ENCODE measurements at places on chromosomes 7 and 10. TPM values are rescaled to one million over a fixed set of nuclear protein-coding genes. Genes with fewer than 3 reads are reported as not detected.

GRCh38 chr10:108905171-108905570 lies 1018.1 kb downstream of the XPNPEP1 start:
- no peak for DNase-seq
- no peaks in the 10 kb centered on the region for H3K27me3 ChIP-seq
- no peaks in the 10 kb centered on the region for H3K36me3 ChIP-seq
- H3K27ac ChIP-seq, result no peak overlapping the region

Gene UPP1
- total RNA-seq, result 68.4 TPM

Gene C7orf57
- 0.10 TPM for total RNA-seq

Gene TMEM229A
- total RNA-seq, result not detected

DNA sequence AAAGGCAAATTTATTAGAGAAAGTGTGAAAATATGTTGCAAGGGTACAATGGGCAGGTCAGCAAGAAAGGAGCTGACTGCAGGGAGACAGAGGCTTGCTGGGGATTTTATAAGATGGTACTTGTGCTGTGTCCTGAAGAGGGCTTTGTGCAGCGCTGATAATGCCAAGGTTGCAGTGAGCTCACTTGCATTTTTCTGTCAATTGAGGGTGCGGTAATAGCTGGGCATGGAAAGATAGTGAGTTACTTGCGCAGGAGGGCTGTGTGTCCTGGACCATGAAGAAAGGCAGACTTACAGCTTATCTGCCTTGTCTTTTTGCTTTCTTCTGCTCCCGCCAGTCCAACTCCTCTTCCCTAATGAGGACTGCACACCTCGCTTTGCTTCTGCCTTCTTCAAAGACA lies 12.5 kb downstream of the CDC123 start:
- no peaks in the 10 kb centered on the region for H3K27me3 ChIP-seq
